Stimulated activated CD8-positive, alpha-beta memory T cell treated with anti-CD3 and anti-CD28 coated beads, Interleukin-2, amount 100 ng/mL, for 1 hour (primary cell): ENCODE measurements at places on chromosomes 2 and 18.
A peak's percentile ranks its signal among the peaks of the same experiment; 100 is the strongest.

GRCh38 chr2:108367561-108368175 is 10.1 kb upstream of the SULT1C4 start:
- no peak for DNase-seq

- DNase-seq: no peak
These were observed 80.8 kb upstream of the L3MBTL4 start for GRCh38 chr18:6495536-6495935.

DNA sequence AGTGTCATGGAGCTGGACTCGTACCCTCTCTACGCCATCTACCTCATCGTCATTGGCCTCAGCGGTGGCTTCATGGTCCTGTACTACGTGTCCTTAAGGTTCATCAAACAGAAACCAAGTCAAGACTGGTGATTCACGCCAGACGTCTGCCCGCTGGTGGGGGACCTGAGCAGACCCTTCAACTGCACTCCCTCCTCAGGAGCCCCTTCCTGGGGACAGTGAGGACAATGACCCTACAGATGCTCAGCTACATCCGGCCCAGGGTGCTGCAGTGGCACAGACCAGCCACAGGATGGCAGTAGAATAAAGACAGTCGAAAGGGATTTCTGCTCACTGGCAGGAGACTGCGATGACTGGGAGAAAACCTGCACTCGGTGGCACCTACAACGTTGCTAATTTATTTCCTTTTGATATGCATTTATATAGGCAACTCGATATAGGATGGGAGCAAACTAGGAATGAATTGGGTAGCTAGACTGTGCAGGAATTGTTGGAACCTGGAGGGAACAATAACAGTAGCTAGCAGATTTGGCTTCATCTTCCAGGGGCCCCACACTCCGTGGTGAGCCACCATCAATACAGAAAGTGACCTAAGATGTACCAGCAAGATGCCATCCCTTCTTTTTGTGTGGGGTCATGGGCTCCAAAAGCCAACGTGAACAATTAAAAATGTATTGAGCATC is 39.2 kb downstream of the ABCG8 start:
- peak; percentile 29 for DNase-seq

DNA sequence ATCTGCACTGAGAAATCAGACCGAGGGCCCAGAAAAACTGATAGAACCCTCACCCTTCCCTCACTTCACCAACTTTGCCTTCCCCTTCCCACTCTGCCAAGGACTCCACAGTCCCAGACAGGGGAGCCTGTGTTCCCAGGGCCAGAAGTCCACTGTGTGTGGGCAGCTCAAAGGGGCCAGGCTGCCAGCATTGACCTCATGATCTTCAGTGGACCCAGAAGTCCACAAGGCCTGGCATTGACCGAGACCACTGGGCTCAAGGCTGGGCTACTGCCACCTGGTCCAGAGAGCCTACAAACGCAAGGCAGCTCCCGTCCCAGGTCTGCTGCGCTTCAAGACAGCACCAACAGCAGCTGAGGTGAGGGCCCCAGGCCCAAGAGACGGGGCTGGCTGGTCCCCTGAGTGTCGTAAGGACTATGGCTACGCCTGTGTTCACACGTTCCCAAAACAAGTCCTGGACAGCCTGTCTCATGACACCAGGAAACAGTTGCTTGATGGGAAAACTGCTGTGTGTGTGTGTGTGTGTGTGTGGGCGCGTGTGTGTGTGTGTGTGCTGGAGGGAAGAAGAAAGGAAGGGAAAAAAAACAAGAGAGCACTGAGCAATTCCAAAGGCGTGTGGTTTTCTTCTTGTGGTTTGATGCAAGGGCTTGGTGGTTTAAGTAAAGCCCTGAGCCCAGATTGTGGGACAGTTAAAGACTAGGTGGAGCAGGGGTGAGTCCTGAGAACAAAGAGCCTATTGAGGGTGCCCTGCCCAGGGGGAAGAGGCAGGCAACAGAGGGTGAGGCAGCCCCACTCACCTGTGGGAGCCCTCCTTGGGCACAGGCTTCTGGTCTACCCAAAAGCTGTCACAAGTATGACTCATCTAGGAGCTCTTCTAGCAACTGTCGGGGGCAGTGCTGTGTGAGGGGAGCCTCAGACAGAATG is 46.6 kb upstream of the ZBTB7C start:
- DNase-seq: peak; percentile 6

DNA sequence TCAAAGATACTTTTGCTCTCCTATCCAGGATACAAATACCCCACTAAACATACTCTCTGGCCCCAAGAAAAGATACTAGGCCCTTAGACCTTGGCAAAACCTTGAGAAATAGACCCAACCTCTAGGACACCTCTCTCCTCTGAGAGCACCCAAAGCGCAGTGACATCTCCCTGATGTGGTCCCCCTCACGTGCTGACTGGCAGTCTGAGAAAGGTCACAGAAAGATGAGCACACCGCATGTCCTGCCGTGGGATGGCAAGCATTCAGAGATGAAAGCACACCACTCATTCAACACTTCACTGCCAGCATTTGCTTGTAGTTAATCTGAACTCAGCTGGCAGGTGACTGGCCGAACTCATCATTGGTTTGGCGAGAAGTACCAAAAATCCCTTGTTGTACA is 6.1 kb upstream of the TBC1D8 start:
- DNase-seq: no peak

- no peak for DNase-seq
These were observed 22.1 kb upstream of the COL6A3 start for GRCh38 chr2:237435844-237436587.

DNA sequence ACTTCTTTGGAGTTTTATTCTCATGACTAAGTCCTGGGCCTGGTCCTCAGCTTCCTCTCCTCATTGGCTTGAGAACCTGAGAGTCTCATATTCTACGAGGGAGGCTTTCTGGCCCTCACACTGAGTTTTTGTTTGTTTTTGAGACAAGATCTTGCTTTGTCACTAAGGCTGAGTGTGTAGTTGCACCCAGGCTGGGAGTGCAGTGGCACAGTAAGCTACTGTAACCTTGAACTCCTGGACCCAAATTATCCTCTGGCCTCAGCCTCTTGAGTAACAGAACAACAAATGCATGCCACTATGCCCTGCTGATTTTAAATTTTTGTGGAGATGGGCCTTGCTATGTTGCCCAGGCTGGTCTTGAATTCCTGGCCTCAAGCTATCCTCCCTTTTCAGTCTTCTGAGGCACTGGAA is 22.6 kb downstream of the PRKRA start:
- no peak for DNase-seq

DNA sequence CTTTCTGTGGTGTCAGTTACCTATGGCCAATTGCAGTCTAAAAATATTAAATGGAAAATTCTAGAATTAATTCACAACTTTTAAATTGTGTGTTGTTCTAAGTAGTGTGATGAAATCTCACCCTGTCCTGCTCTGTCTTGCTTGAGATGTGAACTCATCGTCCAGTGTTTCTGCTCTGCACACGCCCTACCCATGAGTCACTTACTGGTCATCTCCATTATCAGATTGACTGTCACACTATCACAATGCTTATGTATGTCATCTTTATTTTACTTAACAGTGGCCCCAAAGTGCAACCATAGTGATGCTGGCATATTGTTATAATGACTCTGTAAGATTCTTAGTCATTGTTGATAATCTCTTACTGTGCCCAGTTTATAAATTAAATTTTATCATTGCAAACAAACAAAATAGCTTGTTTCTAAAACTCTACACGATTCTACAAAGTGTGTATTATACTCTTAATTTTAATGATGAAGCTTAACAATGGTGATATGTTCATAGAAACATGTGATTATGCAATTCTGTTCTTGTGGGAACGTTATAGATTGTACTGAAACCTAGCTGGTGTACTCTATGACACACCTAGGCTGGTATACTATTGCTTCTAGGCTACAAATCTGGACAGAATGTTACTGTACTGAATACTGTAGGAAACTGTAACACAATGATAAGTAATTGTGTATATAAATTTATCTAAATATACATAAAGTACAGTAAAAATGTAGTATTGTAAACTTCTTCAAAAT is 1086.8 kb upstream of the PIK3C3 start:
- no peak for DNase-seq

GRCh38 chr2:97751752-97752151 is 38.4 kb downstream of the ZAP70 start:
- no peak for DNase-seq

DNA sequence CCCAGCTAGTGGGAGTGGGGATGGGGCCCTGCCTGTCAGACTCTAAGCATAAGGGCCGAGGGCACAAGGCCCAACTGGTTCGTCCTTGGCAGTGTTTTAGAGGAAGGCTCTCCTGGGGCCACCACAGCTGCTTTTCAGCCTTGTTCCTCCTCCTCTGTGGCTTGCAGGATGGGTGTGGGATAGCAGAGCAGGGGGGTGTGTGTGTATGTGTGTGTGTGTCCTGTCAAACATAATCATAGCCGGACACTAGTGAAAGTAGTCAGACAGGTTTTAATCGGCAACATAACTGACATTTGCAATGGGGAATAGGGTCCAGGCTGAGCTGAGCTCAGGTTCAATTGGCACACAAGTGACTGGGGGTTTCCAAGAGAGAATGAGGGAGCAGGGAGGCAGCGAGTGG is 114.2 kb downstream of the SEPTIN10 start:
- DNase-seq: no peak

GRCh38 chr2:63047321-63048279 is 3.0 kb upstream of the OTX1 start:
- no peak for DNase-seq

DNA sequence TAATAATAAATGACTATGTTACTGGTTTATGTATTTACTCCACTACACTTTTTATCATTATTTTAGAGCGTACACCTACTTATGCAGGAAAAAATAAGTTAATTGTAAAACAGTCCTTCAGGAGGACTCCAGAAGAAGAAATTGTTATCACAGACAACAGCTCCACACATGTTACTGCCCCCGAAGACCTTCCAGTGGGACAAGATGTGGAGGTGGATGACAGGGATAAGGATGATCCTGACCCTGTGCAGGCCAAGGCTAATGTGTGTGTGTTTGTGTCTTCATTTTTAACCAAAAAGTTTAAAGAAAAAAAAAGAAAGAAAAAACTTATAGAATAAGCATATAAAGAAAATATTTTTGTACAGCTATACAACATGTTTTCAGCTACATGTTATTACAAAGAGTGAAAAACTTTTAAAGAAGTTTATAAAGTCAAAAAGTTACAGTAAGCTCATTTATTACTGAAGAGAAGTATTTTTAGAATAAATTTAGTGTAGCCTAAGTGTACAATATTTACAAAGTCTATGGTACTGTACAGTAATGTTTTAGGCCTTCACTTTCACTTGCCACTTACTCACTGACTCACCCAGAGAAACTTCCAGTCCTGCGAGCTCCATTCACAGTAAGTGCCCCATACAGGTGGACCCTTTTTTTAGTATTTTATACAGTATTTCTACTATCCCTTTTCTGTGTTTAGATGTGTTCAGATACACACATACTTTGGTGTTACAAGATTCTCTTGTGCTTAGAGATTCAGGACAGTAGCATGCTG is 7.5 kb downstream of the TGFBRAP1 start:
- no peak for DNase-seq

GRCh38 chr2:11633923-11634478 is 36.0 kb downstream of the NTSR2 start:
- DNase-seq: no peak

- no peak for DNase-seq
These were observed 197.3 kb downstream of the EIPR1 start for GRCh38 chr2:3180082-3180908.

- no peak for DNase-seq
These were observed 288.1 kb downstream of the EPHA4 start for GRCh38 chr2:221283896-221284545.
